Large intestine (tissue), 12 donors: ENCODE measurements at places on chromosomes 2 and 18.

DNA sequence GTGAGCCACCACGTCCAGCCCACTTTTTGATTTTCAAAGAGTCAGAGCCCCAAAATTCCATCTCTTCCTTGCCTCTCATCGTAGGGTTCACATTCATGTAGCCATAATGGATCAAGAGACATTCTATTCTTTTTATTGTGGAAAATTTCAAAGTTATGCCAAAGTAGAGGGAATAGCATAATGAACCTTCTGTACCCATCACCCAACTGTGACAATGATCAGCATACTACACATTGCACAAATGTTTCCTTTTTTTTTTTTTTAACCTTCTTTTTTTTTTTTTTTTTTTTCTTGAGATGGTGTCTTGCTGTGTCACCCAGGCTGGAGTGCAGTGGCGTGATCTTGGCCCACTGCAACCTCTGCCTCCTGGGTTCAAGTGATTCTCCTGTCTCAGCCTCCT is 162.4 kb downstream of the EML6 start:
- DNase-seq = no peak

GRCh38 chr2:135997380-135997779 is 12.0 kb upstream of the DARS1 start:
- DNase-seq = no peak

DNA sequence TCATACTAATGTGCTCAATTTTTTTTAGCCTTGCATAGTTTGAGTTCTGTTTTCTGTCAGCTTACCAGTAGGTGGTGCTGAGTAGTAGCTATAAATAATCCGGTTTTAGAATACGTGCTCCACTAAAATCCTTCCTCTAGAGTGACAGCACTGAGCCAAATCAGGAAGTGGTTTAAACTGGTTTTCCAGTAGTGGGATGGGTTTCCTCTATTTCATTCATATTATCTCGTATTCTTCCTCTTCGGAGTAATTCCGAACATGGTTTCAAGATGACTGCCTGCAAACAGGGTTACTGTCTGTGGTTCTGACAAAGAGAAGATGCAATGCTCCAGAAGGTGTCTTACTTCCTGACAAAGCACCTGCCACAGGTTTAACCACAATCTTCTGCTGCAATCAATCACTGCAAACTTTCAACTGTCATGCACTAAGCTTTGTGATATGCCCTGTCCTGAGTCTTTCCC is 496.9 kb upstream of the VRK2 start:
- no peak for DNase-seq

DNA sequence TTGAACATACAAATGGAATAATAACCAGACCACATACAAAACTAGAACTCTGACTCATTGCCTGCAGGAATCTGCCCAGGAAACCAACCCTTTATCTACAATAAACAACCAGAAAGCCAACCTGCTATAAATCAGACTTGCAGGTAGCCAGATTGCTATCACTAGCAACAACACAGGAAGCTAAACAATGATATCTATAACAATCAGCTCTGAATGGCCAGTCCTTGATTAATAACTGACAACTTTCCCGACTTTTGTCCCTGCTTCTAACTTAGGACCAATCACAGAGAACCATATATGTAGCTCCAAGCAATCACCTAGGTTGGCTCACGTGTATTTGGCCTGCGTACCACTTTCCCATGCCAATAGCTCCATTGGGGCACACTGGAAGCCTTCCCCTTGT is 470.8 kb downstream of the RIT2 start:
- DNase-seq = no peak

DNA sequence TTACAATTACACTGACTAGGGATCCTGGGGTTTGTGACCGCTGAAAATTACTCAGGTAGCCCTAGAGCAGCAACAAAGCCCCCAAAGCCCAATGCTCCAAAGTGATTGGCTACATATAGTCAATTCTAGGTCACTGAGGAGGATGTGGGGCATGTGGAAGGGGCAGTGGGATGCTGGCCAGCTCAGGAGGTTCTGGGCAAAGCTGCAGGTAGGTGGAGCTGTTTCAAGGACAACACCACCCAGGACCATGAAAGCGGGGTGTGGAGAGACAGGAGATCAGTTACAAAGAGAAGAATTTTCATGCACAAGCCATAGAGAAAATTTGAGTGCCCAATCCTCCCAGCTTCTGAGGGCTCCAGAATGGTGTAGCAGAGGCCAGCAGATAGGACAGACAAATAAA is 75.0 kb upstream of the CCDC85A start:
- no peak for DNase-seq

DNA sequence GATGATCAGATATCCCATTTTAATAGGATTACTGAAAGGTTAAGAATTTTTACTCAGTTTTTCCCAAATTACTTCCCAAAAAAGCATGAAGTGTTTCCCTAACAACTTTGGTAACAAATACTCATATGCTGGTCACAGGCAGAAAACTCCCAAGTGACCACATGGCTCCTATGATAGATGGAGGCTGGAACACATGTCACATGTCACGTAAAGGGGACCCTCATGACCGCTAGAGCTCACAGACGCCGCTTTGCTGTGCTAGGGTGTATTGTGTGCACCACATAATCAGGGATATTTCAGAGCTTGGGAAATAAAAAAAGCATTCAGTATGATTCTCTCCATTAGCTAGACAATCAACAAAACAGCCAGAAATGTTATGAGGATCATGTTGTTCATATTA is 228.2 kb downstream of the TMEM163 start:
- no peak for DNase-seq

GRCh38 chr2:12168354-12168753 is 421.9 kb downstream of the LPIN1 start:
- no peak for DNase-seq

GRCh38 chr2:163751696-163752095 is 15.9 kb upstream of the FIGN start:
- no peak for DNase-seq

- no peak for DNase-seq
Observed at GRCh38 chr2:147937744-147938349, 82.7 kb downstream of the ORC4 start.

DNA sequence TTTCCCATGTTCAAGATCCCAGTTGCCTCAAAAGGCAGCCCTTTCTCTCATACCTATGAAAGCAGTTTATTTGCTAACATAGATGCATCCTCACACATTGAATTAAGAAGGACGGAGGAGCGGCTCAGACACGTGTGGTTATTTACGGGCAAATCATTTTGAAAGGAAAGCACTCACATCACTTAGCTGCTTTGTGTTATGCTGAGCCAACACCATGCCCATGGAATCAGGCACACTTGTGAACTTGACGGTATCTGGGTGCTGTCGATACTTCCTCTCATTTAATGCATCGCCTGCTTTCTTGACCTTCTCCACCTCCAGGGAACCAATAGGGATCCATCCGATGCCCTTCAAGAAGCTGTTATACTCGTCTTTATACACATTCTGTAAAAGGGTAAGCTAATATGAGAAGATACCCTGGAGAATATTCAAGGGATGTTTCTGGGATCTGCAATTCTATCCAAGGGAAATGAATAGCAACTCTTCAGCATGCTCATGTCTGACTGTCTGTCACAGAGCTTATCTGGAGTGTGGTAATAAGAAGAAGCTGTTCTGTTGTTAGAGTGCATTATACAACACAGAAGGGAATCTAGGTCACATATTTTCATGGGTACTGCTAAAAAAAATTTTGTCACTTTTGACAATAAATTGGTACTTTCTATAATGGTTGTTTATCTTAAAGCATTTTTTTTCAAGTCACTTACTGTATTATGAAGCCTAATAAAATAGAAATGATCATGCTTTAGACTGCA is 63.3 kb downstream of the NEB start:
- no peak for DNase-seq

DNA sequence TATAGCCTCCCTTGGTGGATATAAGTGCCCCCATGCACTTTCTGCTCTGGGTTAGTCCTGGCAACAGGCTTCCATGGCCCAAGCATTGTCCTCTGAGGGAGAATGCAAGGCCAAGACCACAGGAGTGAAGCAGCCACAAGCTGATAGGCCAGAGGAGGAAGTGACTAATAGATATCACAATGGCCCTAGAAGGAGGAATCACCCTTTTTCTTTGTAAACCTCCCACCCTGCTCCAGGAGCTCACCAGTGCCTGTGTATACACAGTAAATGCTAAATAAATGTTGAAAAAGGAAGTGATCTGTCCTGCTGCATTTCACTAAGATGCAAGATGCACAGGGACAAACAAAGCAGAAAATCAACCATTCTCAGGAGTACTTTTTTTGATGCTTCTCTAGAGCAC is 49.7 kb upstream of the ABCA12 start:
- DNase-seq = no peak

- DNase-seq = peak; percentile 17
Observed at GRCh38 chr2:207167099-207167923, 1.6 kb upstream of the KLF7 start.

- DNase-seq = peak; percentile 38
Observed at GRCh38 chr2:239106314-239106908, 258.5 kb downstream of the TWIST2 start.

- no peak for DNase-seq
Observed at GRCh38 chr18:77046994-77047393, 85.6 kb downstream of the MBP start.

DNA sequence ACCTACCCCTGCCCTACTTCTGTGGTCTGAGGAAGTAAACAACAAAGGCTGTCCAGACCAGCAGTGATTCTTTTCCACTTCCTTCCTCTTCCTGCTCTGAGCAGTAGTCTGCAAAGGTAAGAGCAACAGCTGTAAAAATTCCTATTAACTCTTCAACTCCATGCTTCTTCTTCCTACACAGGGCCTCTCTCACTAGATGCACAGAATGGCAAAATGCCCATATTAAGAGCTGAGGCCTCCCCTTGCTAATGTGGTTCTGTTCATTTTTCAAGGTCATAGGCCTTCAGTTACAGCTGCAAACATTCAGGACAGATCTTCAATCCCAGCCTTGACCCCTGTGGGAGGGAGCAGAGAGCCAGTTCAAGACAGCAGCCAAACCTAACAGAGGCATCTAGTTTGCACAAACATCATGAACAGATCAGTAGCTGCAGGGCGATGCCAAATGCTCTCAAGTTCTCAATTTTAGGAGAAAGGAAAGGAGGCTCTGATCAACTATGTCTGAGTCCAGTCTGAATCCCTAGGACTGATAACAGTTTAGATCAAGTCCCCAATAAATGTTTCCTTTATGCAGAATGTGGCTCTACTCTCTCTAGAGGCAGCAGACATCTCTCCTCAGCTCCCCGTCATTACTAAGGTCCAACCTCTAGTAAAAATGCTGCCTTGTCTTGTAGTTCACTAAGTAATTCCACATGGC is 20.9 kb downstream of the SLC40A1 start:
- DNase-seq = no peak

GRCh38 chr2:215882689-215883088 is 130.7 kb downstream of the MREG start:
- DNase-seq = no peak

DNA sequence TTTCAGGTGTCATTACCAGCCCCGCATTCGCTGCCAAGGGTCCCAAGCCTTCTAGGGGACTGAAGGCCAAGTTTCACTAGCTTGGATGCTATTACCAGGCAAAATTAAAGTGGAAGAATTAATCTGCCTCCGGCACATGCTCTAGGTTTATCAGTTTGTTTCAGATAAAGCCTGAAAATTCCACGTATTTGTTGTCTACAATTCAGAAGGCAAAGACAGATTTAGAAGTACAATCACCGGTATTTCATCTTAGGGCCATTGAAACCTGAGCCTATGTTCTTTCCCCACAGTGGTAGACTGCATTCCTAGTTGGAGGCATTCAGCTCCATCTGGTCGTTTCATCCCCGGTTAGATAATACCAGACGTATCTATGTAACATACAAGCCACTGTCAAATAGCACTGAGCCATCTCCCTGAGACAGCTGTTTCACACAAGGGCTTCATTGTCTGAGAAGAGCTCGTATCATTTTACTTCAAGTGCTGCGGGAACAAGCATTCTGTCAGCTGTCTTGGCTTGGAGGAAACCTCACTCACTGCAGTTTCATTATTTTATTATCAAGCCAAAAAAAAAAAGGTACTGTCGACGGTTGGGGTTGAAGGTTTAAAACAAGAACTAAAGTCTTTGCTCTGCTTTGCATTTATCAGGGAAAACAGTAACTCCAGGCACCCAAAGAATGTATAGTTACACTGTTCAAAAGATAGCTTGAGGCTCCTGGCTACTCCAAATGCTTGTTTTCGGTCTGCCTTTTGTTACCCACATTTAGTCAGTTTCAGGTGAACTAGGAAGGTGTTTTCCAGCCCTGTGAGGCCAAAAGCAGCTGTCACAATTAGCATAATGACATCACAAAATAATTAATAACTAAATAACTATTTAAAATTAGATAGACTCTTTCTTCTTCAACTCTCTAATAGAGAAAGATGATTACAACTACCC is 76.7 kb downstream of the TGIF1 start:
- DNase-seq = peak; percentile 45

DNA sequence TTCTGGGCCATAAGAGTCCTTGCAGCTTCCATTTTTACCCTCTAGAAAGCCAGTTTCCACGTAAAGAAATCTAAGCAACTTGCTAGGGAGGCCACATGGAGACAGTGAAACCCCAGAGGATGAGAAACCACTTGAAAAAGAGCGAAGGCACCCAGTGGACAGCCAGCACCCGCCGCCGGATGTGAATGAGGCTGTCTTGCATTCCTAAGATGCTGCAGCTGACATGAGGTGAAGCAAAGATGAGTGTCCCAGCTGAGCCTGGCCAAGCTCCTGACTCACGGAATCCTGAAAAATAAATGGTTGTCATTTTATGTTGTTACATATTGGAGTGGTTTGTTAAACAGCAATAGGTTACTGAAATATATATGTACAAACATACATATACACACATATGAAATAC is 65.9 kb upstream of the STPG4 start:
- DNase-seq = no peak

DNA sequence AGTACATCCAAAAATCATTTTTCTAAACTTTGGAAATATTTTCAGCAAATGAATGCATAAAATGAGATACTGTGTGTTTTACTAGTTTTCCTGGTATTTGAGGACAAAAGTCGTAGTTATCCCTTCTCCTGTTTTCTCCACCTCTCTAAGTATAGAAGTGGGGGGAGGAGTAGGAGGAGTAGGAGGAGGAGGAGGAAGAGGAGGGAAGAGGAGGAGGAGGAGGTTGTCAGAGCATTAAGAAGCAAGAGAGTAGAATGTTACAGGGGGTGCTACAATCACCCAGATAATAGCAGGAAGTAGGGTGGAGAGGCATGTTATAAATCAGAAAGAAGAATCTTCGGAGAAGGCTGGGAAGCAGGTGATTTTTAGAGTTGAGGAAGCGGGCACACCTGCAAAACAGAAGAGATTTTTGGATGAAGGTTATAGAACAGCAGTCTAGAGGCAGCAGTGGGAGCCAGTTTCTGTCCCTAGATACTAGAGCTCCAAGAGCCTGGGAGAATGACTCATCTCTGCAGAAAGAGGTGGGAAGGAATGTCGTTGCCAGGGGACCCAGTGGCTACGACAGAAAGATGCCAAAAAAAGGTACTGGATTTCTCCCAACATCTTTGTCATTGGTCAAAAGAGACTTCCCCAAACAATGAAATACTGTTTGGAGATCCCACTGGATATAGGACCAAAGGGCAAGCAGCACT is 44.2 kb upstream of the AQP4 start:
- no peak for DNase-seq
